ENCODE measurements at places on chromosomes 7 and 10. TPM values are rescaled to one million over a fixed set of nuclear protein-coding genes. Genes with fewer than 3 reads are reported as not detected.

SFXN4 gene
- 40.8 TPM for total RNA-seq

DNA sequence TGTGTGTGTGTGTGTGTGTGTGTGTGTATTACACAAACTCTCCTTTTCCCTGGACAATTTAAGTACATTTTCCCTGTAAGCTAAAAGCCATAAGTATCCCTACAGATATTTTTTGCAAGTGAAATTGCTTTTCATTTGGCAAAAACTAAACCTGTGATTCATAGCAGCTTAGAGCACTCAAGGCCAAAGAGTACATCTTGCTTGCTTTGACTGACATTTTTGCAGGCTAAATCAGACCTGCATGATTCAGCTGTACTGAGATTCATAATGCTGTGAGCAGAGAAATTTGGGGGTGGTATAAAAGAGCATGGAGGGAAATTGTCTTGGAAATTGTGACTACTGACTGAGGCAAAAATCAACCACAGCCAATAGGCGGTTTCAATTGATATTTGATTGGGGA lies 500.4 kb downstream of the GFRA1 start:
- no peak for DNase-seq
- no peak overlapping the region for H3K4me3 ChIP-seq
- H3K4me1 ChIP-seq = peaks cover 8% of the 10 kb centered on the region
- no peak overlapping the region for H3K27ac ChIP-seq
- no peaks in the 10 kb centered on the region for H3K36me3 ChIP-seq

- H3K4me1 ChIP-seq = peaks cover under 1% of the 10 kb centered on the region
- H3K36me3 ChIP-seq = no peaks in the 10 kb centered on the region
- no peak overlapping the region for H3K4me3 ChIP-seq
These were observed 61.1 kb downstream of the PLXNA4 start for GRCh38 chr7:132515181-132515580.

DNA sequence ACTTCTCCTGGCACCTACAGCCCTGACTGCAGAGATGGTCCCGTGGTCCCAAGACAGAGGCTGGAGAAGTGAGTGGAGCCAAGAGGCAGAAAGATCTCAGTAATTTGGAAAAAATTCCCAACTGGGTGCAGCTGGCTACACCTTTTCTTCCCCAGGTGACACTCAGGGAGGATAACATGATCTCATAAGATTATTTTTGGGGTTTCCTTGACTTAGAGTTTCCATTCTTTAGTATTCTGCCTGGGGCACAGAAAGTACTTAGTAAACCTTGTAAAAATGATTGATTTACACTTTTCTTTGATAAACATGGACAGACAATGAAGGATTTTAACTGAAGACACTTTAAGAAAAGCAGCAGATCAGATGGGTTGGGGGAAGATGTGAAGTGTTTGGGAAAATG lies 38.6 kb downstream of the HECW1 start:
- DNase-seq = no peak
- no peaks in the 10 kb centered on the region for H3K4me1 ChIP-seq
- peaks cover 7% of the 10 kb centered on the region for H3K27me3 ChIP-seq
- H3K27ac ChIP-seq = no peak overlapping the region
- H3K4me3 ChIP-seq = no peak overlapping the region

- DNase-seq = no peak
- peaks cover 17% of the 10 kb centered on the region for H3K36me3 ChIP-seq
- peaks cover 14% of the 10 kb centered on the region for H3K4me1 ChIP-seq
These were observed 11.5 kb downstream of the CISD1 start for GRCh38 chr10:58280477-58280876.

Measured in type B pancreatic cell (in vitro differentiated cells).